ENCODE measurements at places on chromosomes 2 and 18.

- DNase-seq = no peak
Measured at GRCh38 chr2:236164201-236164924, 3.8 kb downstream of the GBX2 start.

GRCh38 chr2:68747900-68748299 is 13.3 kb downstream of the ARHGAP25 start:
- no peak for DNase-seq

GRCh38 chr18:23943104-23943503 is 71.5 kb upstream of the TTC39C start:
- DNase-seq = no peak

- DNase-seq = peak; percentile 9
Measured at GRCh38 chr2:88239781-88240180, 69.6 kb downstream of the THNSL2 start.

DNA sequence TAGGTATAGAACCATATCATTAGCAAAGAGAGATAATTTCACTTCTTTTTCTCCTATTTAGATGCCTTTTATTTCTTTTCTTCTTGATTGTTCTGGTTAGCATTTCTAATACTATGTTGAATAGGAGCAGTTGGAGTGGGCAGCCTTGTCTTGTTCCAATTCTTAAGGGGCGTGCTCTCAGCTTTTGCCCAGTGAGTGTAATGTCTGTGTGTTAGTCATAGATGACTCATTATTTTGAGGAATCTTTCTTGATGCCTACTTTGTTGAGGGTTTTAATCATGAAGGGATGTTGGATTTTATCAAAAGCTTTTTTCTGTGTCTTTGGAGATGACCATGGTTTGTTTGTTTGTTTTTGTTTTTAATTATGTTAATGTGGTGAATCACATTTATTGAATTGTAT is 1453.1 kb upstream of the SLC39A10 start:
- DNase-seq = no peak

DNA sequence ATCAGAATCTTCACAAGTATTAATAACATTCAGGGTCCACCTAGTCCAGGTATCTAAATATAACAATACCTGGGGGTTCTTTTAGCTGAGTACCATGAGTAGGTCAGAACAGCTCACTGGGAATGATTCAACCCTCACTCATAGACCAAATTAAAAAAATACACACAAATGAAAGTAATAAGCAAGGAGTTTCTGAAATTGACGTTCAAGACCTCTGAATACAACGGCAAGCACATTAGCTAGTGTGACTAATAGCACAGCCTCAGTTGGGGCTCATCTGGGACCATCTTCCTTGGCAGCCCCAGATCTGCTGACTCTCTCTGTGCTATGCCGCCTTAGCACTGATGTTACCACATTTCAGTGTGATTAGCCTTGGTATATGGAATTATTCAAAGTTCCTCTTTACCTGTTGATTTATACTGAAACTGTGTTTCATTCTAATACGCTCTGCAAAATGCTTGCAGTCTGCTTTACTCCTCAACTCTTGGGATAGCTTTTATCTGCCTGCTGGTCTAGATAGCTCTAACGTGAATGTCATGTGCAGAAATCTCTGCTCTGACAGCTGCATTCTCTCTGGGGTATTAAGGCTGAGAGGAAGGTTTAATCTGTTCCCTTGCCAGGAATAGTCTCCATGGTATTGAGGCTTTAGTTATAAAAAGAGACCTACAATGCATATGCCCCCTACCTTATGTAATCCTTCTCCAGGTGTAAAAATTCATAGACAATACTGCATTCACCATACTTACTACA is 153.3 kb downstream of the METTL4 start:
- DNase-seq = no peak

GRCh38 chr2:86015006-86015405 is 90.7 kb downstream of the POLR1A start:
- no peak for DNase-seq

DNA sequence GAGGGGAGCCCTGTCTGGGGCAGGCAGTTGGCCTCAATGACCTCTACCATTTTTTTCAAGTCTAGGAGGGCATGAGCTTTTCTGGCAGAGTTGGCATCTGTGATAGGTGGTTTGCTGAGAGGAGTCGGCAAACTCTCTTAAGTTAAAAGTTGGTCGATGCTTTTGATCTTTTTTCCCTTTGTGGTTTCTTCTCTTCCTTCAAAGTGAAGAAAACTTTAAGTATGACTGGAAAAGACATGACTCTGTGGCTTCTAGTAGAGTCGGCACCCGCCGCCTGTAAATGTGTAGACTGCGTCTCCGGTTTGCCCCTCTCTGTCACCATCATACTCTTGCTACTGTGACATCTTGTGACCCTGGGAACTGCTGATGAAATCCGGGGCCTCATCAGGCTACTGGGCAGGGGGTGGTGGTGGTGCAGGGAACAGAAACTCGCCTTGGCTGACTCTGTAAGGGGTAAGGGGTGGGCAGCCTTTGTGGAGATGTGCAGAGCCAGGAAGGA is 21.1 kb downstream of the INPP5D start:
- DNase-seq = no peak

- DNase-seq = no peak
Measured at GRCh38 chr2:120299561-120299960, 46.4 kb upstream of the INHBB start.

DNA sequence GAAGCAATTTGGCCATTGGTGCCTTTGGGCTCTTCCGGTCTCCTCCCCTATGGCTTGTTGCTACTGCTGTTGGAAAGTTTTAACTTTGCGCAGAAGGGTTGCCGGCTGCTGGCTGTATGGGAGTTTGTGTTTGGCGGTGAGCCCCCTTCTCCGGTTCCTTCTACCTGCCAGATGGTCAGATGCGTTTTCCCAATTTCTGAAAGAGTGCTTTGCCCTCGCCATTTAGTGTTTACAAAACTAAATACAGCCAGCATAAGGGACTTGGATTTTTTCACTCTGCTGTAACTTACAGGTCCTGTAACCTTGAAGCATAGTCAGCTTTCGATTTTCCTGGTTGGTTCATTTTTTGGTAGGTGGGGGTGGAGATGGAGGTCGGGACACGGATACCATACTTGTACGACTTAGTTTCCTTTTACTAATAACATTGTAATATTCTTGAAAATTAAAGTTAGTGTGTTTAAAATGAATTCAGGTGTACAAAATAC is 604 bp downstream of the COQ10B start:
- no peak for DNase-seq

GRCh38 chr2:147689220-147689909 is 155.5 kb upstream of the ACVR2A start:
- DNase-seq = no peak

GRCh38 chr2:23409248-23409647 is 24.3 kb downstream of the KLHL29 start:
- DNase-seq = no peak

- no peak for DNase-seq
Measured at GRCh38 chr2:55092439-55092838, 42.2 kb upstream of the RTN4 start.

- no peak for DNase-seq
Measured at GRCh38 chr2:20177556-20178248, 47.2 kb downstream of the SDC1 start.
